ENCODE measurements at places on chromosomes 6 and 20. TPM values are rescaled to one million over a fixed set of nuclear protein-coding genes. Genes with fewer than 3 reads are reported as not detected.
A peak's percentile ranks its signal among the peaks of the same experiment; 100 is the strongest.

DNA sequence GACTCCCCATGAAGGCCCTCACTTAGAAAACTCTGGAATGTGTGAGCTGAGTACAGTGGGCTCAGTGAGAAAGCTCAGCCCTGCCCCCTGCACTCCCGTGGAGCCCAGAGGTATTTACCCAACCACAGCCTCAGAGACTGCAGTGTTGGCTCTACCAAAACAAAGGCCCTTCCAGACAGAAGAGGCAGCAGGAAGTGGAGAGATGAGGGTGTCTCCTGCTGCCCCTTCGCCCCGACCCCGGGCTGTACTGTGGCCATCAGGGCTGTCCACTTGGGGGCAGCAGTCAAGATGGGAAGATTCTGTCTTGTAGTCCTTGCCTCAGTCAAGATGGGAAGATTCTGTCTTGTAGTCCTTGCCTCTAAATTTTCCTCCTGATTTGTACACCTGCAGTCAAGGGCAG lies 341.3 kb downstream of the TAF4 start:
- no peak overlapping the region for H3K4me3 ChIP-seq
- H3K27ac ChIP-seq = no peak overlapping the region
- DNase-seq = no peak

DNA sequence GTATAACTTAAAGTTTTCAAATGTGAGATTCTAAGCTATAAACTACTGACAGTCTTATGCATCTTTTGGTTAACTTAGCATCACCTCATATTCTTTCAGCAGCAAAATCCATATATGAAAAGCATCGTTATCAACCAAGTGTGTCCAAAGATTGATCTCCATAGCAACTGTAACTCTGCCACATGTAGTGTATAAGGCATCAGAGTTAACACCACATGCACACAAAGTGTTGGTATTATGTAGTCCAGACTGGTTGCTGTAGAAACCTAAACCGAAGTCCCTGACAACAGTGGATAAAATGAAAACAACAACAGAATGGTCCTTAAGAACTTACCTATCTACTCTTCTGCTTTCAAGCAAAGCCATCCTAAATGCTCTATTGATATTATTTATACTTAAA lies 39.6 kb downstream of the PDSS2 start:
- H3K27me3 ChIP-seq = no peaks in the 10 kb centered on the region
- H3K4me3 ChIP-seq = no peak overlapping the region
- H3K4me1 ChIP-seq = peaks cover under 1% of the 10 kb centered on the region
- no peak for DNase-seq
- no peaks in the 10 kb centered on the region for H3K36me3 ChIP-seq
- H3K27ac ChIP-seq = no peak overlapping the region

DNA sequence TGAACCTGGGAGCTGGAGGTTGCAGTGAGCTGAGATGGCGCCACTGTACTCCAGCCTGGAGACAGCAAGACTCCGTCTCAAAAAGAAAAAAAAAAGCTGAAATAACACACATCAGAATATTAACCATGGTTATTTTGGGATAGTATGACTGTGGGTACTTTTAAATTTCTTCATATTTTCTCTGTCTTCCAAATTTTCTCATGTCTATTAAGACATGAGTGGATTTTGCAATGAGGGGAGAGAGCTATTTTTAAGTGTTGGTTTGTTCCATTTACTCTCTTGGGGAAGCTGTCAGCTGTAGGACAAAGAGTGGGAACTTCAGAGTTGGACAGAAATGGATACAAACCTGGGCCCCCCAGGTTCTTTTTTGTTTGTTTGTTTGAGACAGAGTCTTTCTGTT lies 10.3 kb downstream of the ADISSP start:
- H3K4me3 ChIP-seq = no peak overlapping the region
- H3K27me3 ChIP-seq = no peaks in the 10 kb centered on the region
- no peaks in the 10 kb centered on the region for H3K36me3 ChIP-seq
- no peaks in the 10 kb centered on the region for H3K4me1 ChIP-seq

DNA sequence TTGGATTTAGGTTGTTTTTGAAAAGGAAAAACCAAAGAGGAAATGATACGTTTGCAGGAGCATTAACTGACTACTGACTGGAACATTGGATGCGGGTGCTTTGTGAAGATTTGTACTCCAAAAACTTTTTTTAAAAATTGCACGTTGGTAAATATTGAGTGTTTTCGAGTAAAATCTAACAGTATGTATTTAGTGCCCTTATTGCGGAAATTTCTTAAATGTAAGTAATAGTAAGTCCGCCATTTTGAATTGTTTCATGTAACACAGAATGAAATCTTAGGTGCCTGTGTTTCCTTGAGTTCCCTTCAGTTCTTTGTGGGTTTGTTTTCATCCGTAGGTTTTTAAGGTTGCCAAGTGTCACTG lies 15.2 kb upstream of the LIN28B start:
- no peak overlapping the region for H3K4me3 ChIP-seq
- H3K27ac ChIP-seq = no peak overlapping the region
- peaks cover 94% of the 10 kb centered on the region for H3K27me3 ChIP-seq
- no peaks in the 10 kb centered on the region for H3K36me3 ChIP-seq
- DNase-seq = no peak

Gene FAM217B
- total RNA-seq = 2.2 TPM

DNA sequence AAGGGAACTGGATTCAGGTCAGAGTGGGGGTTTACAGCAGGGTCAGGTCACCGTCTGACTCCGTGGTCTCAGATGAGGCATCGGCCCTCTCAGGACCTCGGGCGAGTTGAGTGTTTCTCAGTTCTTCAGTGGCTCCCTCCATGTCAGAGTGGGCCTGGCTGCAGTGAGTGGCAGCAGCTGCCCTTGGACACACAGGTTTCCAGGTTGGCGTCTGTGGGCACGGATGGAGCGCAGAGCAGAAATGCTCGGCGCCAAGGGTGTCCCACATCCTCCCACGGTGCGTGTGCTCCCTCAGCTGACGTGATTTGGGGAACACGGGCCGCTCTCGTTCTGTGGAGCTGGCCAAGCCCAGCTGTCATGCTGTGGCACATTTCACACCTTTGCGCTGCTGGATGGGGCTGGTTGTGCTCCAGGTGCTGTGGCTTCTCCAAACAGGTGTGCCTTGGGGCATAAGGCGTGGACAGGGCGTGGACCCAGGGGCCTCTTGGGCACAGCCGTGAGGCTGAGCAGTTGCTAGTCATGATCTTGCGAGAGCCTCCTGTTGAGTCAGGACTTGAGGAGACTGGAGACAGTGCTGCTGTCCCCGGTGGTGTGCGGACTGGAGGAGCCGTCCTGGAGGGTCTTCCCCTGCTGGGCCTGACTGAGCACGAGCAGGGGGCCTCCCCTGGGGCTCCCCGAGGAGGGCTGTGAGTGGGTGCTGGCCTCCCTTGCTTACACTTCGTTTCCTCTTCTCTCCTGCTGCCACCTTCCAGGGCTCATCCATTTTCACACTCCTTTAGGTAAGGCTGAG lies 9.5 kb upstream of the DNAJC5 start:
- no peaks in the 10 kb centered on the region for H3K36me3 ChIP-seq
- H3K4me1 ChIP-seq = no peaks in the 10 kb centered on the region
- peak; percentile 34 for DNase-seq
- H3K4me3 ChIP-seq = no peak overlapping the region
- no peaks in the 10 kb centered on the region for H3K27me3 ChIP-seq

DNA sequence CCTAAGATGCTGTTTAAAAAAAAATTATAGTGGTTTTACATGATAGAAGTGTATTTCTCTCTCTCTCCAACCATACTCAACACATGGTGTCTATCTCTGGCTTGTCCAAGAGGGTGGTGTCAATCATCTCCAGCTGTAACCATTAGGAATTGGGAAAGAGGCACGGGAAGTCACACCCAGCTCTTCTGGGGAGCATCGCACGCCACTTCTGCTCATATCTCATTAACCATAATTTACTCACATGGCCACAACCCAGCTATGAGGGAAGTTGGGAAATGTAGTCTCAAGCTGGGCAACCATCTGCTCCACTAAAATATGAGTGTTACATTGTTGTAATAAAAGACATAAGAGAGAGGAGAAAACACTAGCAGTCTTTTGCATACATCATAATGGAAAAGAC lies 30.4 kb upstream of the TSHZ2 start:
- no peaks in the 10 kb centered on the region for H3K36me3 ChIP-seq
- no peak for DNase-seq
- no peaks in the 10 kb centered on the region for H3K27me3 ChIP-seq
- H3K27ac ChIP-seq = no peak overlapping the region
- H3K4me3 ChIP-seq = no peak overlapping the region
- no peaks in the 10 kb centered on the region for H3K4me1 ChIP-seq

DNA sequence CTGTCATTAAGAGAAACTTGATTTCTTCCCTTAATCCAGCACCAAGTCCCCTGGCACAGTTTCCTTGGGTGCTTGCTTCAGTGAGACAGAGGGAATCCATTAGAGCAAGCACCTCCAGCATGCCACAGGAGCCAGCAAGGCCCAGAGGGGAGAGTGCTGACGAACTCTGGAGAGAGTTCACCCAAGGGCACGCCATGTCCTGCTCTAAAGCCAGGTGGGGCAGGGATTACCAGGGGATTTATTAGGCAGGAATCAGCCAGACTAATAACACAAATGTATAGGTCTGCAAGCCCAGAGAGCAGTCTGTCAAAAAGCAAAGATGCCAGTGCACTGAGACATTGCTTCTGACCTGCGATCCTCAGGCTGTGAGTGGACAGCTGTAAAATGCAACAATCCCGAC lies 155.4 kb upstream of the SYNDIG1 start:
- no peak overlapping the region for H3K4me3 ChIP-seq
- H3K27me3 ChIP-seq = no peaks in the 10 kb centered on the region
- no peak for DNase-seq
- no peak overlapping the region for H3K27ac ChIP-seq

Gene PSORS1C1
- 17.2 TPM for total RNA-seq

- no peak overlapping the region for H3K4me3 ChIP-seq
- no peak overlapping the region for H3K27ac ChIP-seq
- no peaks in the 10 kb centered on the region for H3K36me3 ChIP-seq
- H3K4me1 ChIP-seq = peaks cover 6% of the 10 kb centered on the region
- peaks cover 39% of the 10 kb centered on the region for H3K27me3 ChIP-seq
These were observed 16.8 kb downstream of the SLC17A9 start for GRCh38 chr20:62969179-62969760.

- no peaks in the 10 kb centered on the region for H3K36me3 ChIP-seq
- DNase-seq = no peak
- no peak overlapping the region for H3K27ac ChIP-seq
- H3K4me3 ChIP-seq = no peak overlapping the region
These were observed 43.0 kb downstream of the CDKAL1 start for GRCh38 chr6:20577173-20577688.

Gene BMP7
- total RNA-seq = 2.2 TPM

DNA sequence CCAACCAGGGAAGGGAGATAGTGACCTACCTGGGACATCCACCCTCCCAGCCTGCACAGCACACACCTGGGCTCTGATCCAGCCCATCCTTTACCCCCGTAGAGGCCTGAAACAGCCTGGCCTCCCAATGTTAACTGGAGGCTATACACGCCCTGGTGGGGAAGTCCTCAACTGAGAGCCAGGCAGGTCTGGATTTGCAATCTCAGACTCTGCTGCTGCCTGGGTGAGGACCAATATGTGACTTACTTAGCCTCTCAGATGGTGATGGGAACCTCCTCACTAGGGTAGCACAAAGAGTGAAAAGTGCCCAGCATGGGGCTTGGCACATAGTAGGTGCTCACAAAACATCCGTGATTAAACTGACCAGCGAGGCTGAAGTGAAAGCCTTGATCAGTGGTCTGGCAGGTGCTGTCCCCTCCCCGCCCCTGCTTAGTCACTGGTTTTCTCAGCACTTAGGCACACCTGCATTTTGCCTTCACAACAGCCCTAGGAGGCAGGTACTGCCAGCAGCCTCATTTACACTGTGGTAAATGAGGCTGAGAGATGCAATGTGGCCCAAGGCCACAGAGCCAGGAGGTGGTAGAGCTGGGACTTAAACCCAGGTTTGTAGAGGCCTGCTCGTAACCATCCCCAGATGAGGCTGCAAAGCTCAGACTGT lies 12.4 kb downstream of the PEDS1 start:
- peaks cover under 1% of the 10 kb centered on the region for H3K4me1 ChIP-seq
- H3K27ac ChIP-seq = no peak overlapping the region

DNA sequence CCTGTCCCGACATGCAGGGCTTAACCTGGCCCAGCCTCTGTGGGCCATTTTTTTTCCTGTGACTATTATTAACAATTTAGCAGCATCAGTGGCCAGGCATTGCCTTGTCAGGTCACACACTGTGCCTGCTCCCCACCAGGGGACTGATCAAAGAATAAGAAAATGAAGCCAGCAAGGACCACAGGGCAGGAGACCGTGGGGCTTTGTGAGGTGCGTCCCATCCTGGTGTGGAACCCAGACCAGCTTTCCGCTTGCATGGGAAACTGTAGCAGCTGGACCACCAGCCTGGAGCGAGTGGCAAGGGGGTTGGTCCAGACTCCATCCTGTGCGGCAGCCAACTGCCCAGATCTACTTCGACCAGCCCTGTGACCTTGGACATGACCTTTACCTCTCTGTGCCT lies 218.3 kb downstream of the ANKRD60 start:
- H3K27ac ChIP-seq = no peak overlapping the region
- no peak for DNase-seq
- H3K4me1 ChIP-seq = no peaks in the 10 kb centered on the region

DNA sequence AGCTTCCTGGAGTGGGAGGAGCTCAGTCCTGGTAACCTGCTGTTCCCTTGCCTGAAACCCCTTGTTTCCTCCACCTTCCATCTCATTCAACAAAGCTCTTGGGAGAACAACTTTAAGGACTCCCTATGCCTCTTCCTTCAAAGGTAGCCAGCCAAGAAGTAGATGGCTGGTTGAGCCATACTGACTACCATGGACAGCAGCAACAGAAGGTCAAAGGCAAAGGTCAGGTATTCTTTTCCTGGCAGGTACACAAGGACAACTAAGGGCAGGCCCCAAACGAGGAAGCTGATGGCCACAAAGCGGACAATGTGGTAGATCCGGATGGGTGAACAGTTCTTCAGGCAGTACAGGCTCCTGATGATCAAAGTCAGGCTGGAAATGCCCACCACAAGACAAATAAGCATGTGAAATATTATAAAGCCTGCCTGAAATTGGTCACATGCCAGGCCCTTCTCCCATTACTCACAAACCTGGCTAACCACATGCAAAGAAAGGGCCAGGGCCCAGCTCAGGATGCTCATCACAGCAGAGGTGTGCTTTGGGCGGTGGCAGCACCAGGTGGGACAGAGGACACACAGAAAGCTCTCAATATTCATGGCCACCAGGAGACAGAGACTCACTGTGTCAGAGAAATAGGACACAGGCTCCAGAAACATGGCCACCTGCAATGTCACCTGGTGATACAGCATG lies 21.7 kb downstream of the UBD start:
- DNase-seq = no peak
- no peaks in the 10 kb centered on the region for H3K4me1 ChIP-seq
